Karpas-422 (cell line): ENCODE measurements at places on chromosomes 5 and 9. TPM values are rescaled to one million over a fixed set of nuclear protein-coding genes. Genes with fewer than 3 reads are reported as not detected.
A peak's percentile ranks its signal among the peaks of the same experiment; 100 is the strongest.

OTP gene
- total RNA-seq, result not detected in 2 replicates

TAF11L5 gene
- not detected in 2 replicates for total RNA-seq

CARTPT gene
- not detected in 2 replicates for total RNA-seq

- peaks cover 43% of the 10 kb centered on the region for H3K4me1 ChIP-seq
- H3K27me3 ChIP-seq, result no peaks in the 10 kb centered on the region
- no peaks in the 10 kb centered on the region for H3K36me3 ChIP-seq
- no peak overlapping the region for H3K27ac ChIP-seq
- H3K4me3 ChIP-seq, result no peak overlapping the region
Measured at GRCh38 chr9:2599896-2600295, 21.7 kb upstream of the VLDLR start.

GRCh38 chr5:163917747-163918146 is 412.3 kb downstream of the MAT2B start:
- no peak overlapping the region for H3K27ac ChIP-seq
- H3K4me1 ChIP-seq, result peaks cover 36% of the 10 kb centered on the region
- no peak overlapping the region for H3K4me3 ChIP-seq

- no peak overlapping the region for H3K27ac ChIP-seq
- H3K36me3 ChIP-seq, result no peaks in the 10 kb centered on the region
- no peak for DNase-seq
- no peaks in the 10 kb centered on the region for H3K27me3 ChIP-seq
- no peak overlapping the region for H3K4me3 ChIP-seq
- H3K4me1 ChIP-seq, result no peaks in the 10 kb centered on the region
Measured at GRCh38 chr9:137499858-137500661, 40.9 kb upstream of the NSMF start.

FOXD4L4 gene
- 0.14 and 0.41 TPM in 2 replicates for total RNA-seq

- no peaks in the 10 kb centered on the region for H3K4me1 ChIP-seq
- no peak overlapping the region for H3K27ac ChIP-seq
- no peak overlapping the region for H3K4me3 ChIP-seq
- no peaks in the 10 kb centered on the region for H3K36me3 ChIP-seq
- no peak for DNase-seq
Measured at GRCh38 chr5:81767938-81768337, 17.0 kb upstream of the SSBP2 start.

EQTN gene
- not detected in 2 replicates for total RNA-seq

GRCh38 chr5:179321206-179321987 is 23.9 kb downstream of the ADAMTS2 start:
- H3K27me3 ChIP-seq, result no peaks in the 10 kb centered on the region
- no peak overlapping the region for H3K4me3 ChIP-seq
- no peak overlapping the region for H3K27ac ChIP-seq
- H3K36me3 ChIP-seq, result no peaks in the 10 kb centered on the region
- no peak for DNase-seq

SPATA31A3 gene
- not detected in 2 replicates for total RNA-seq

GRCh38 chr9:33131790-33132772 is 35.1 kb downstream of the B4GALT1 start:
- no peaks in the 10 kb centered on the region for H3K27me3 ChIP-seq
- DNase-seq, result no peak
- H3K27ac ChIP-seq, result no peak overlapping the region
- H3K4me1 ChIP-seq, result no peaks in the 10 kb centered on the region
- H3K36me3 ChIP-seq, result no peaks in the 10 kb centered on the region

GRCh38 chr9:120256146-120256545 is 323.8 kb downstream of the CDK5RAP2 start:
- no peaks in the 10 kb centered on the region for H3K36me3 ChIP-seq
- no peak overlapping the region for H3K27ac ChIP-seq
- no peak overlapping the region for H3K4me3 ChIP-seq
- H3K27me3 ChIP-seq, result no peaks in the 10 kb centered on the region
- peaks cover 47% of the 10 kb centered on the region for H3K4me1 ChIP-seq

DNA sequence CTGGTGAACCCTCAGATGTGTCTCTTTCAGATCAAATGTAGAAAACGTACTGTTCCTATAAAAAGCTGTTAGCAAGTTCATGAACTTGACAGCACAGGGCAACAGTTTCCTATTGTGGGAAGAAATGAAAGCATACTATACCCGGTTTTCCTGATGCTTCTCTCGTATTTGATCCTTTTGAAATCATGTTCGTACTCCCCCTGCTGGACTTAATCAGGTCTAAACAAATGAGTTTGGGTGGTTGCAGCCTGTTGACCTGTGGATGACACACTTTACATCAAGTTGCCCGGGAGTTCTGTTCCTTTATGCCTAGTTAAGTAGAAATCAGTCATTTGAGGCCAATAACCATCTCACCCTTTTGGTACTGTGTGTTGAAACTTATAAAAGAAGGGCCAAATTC is 1992.3 kb downstream of the MAT2B start:
- H3K27ac ChIP-seq, result no peak overlapping the region
- H3K36me3 ChIP-seq, result no peaks in the 10 kb centered on the region
- no peaks in the 10 kb centered on the region for H3K27me3 ChIP-seq
- H3K4me3 ChIP-seq, result no peak overlapping the region
- peak; percentile 57 for DNase-seq
- H3K4me1 ChIP-seq, result no peaks in the 10 kb centered on the region

- H3K27ac ChIP-seq, result no peak overlapping the region
- H3K27me3 ChIP-seq, result no peaks in the 10 kb centered on the region
- no peak overlapping the region for H3K4me3 ChIP-seq
Measured at GRCh38 chr9:131856105-131856504, 116.2 kb upstream of the RAPGEF1 start.

DNA sequence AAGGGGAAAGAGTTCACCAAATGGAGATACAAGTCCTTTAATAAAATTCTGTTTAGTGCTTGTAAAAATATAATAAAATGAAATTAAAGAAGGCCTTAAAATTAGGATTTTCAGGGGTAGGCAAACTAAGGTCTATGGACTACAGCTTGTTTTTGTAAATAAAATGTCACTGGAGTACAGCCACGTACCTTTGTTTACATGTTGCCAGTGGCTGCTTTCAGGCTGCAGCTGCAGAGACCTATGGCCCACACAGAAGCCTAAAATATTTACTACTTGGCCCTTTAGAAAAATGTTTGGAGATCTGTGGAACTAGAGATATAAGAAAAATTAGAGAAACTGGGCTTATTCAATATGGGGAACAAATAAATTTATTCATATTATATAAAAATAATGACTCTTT is 122.8 kb downstream of the RPS23 start:
- H3K4me1 ChIP-seq, result peaks cover 18% of the 10 kb centered on the region
- no peaks in the 10 kb centered on the region for H3K27me3 ChIP-seq
- no peak for DNase-seq
- no peak overlapping the region for H3K27ac ChIP-seq
- no peaks in the 10 kb centered on the region for H3K36me3 ChIP-seq
- no peak overlapping the region for H3K4me3 ChIP-seq

- DNase-seq, result no peak
- 0 out of 2 replicates have a peak, but pooled peaks cover 2% of the 10 kb centered on the region for H3K27me3 ChIP-seq
- no peak overlapping the region for H3K4me3 ChIP-seq
- no peaks in the 10 kb centered on the region for H3K36me3 ChIP-seq
- H3K4me1 ChIP-seq, result peaks cover 6% of the 10 kb centered on the region
Measured at GRCh38 chr9:126144603-126145456, 181.8 kb upstream of the MVB12B start.

DNA sequence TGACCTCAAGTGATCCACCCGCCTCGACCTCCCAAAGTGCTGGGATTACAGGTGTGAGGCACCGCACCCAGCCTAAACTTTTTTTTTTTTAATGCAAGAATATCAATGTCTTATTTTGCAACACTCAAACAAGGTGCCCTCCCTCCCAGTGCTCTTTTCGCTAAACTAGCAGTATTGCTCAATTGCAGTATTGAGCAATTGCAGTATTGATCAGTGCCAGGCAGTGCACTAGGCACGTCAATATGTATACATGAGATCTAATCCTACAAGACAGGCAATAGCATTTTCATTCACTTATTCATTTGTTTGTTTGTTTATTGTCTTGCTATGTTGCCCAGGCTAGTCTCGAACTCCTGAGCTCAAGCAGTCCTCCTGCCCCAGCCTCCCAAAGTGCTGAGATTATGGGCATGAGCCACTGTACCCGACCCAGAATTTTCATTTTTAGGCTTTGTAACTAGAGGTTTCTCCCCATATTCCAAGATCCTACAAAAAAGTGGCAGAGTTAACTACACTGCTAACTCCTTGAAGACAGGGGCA is 94.5 kb downstream of the TTLL11 start:
- no peaks in the 10 kb centered on the region for H3K27me3 ChIP-seq
- no peak overlapping the region for H3K4me3 ChIP-seq
- H3K27ac ChIP-seq, result no peak overlapping the region
- no peaks in the 10 kb centered on the region for H3K36me3 ChIP-seq
- peaks cover 16% of the 10 kb centered on the region for H3K4me1 ChIP-seq
- no peak for DNase-seq

DNA sequence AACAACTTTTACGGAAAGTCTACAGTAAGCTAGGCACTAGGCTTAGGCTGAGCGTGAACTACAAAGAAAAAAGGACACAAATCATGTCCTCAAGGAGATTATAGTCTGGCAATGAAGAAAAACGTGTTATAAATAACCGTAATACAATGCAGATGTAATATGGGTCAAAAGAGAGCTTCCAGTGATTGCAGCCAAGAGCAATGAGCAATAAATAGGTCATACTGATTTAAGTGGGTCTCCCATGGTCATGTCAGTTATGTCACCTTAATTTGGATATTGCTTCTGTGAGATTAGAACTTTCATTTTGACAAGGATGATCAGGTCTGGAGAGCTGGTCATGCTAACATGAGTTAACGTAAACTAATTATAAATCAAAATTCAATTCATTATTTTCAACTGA is 158.6 kb upstream of the GNA14 start:
- no peak overlapping the region for H3K4me3 ChIP-seq
- no peaks in the 10 kb centered on the region for H3K36me3 ChIP-seq
- no peak overlapping the region for H3K27ac ChIP-seq
- H3K4me1 ChIP-seq, result no peaks in the 10 kb centered on the region
- 0 out of 2 replicates have a peak, but pooled peaks cover 4% of the 10 kb centered on the region for H3K27me3 ChIP-seq

DNA sequence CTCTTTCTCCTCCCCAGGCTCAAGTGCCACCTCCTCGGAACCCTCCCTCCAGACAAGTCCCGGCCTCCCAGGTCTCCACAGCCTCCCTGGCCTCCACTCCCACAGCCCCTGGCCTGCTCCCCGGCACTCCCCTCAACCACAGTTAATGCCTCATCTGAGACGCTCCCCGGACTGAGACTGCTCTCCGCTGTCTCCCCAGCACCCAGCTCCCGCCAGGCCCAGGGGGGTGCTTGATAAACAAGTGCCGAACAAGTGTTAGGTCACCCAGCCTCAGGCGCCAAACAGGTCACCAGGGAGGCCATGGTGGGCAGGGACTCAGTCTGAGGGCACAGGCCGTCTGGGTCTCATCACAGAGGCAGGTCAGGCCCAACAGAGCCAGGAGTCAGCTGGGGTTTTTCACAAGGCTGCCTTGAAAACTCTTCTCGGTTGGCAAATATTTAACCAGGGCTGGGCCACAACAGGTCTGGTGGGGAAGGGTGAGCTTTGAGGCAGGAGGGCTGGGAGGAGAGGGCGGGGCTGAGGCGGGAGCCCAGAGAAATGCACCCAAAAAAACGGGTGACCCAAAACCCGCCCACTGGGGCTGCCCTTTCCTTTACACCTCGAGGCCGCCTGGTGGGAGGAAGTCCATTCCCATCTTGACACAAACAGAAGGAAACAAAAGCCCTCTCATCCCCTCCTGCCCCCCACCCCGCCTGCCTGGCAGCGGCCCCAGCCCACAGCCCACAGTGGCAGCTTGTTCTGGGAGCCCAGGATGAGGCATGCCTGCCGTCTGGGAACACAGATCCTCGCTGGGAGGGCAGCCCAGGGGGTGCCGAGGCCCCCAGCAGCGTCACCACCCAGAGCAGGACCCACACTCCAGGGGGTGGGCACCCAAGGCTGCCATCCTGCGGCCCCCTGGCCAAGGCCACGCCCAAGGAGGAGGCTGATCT is 66.6 kb upstream of the STXBP1 start:
- H3K4me1 ChIP-seq, result no peaks in the 10 kb centered on the region
- no peaks in the 10 kb centered on the region for H3K27me3 ChIP-seq
- no peak overlapping the region for H3K4me3 ChIP-seq
- no peaks in the 10 kb centered on the region for H3K36me3 ChIP-seq
- H3K27ac ChIP-seq, result no peak overlapping the region

GRCh38 chr9:18534611-18535010 is 60.7 kb downstream of the ADAMTSL1 start:
- H3K4me3 ChIP-seq, result no peak overlapping the region
- no peak overlapping the region for H3K27ac ChIP-seq
- H3K27me3 ChIP-seq, result no peaks in the 10 kb centered on the region

- H3K27ac ChIP-seq, result no peak overlapping the region
- no peaks in the 10 kb centered on the region for H3K36me3 ChIP-seq
- no peak overlapping the region for H3K4me3 ChIP-seq
Measured at GRCh38 chr5:36495611-36496010, 110.8 kb upstream of the SLC1A3 start.

- no peak overlapping the region for H3K27ac ChIP-seq
- no peak for DNase-seq
- H3K4me1 ChIP-seq, result no peaks in the 10 kb centered on the region
- no peaks in the 10 kb centered on the region for H3K27me3 ChIP-seq
Measured at GRCh38 chr5:147661541-147661940, 121.0 kb downstream of the JAKMIP2 start.

GRCh38 chr9:137128862-137129455 is 10.0 kb upstream of the GRIN1 start:
- peak overlapping the region; percentile 88 for H3K27ac ChIP-seq
- H3K36me3 ChIP-seq, result no peaks in the 10 kb centered on the region
- DNase-seq, result peak; percentile 72
- no peaks in the 10 kb centered on the region for H3K27me3 ChIP-seq
- peaks cover 25% of the 10 kb centered on the region for H3K4me1 ChIP-seq
- H3K4me3 ChIP-seq, result peak overlapping the region; percentile 79

DNA sequence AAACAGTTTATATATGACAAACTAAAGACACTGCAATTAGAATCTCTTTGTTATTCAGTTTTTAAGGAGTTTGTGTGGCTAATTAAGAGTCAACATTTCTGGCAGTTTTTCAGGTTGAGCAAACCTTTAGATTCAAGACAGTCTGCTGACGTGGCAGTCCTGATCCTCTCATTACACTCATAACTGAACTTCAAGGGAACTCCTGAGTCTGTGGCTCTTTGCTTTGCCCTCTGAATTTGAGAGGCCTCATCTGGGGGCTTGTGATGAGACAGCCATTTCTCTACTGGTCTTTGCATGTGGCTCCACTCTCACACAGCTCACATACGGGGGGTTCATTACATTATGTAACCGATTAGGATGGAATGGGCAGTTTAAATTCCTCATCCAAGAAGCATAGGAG is 182.9 kb upstream of the MEF2C start:
- no peak overlapping the region for H3K4me3 ChIP-seq
- H3K27ac ChIP-seq, result no peak overlapping the region
- no peak for DNase-seq
- H3K4me1 ChIP-seq, result no peaks in the 10 kb centered on the region
- H3K36me3 ChIP-seq, result no peaks in the 10 kb centered on the region
- H3K27me3 ChIP-seq, result 0 out of 2 replicates have a peak, but pooled peaks cover 3% of the 10 kb centered on the region

SLC6A3 gene
- total RNA-seq, result not detected in 2 replicates

DNA sequence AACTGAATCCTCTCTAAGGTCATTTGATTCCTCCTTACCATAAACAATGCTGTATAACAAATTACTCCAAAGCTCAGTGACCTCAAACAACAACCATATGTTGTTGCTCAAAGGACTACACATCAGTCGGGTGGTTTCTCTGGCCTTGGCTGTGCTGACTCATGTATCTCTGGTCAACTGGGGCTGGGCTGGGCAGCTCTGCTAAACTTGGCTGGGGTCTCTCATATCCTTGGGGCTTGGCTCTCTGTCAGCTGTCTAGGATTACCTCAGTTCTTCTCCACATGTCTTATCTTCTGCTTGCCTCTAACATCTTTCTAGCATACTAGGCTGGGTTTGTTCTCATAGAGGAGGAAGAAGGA is 86.4 kb downstream of the GALNT10 start:
- H3K4me1 ChIP-seq, result no peaks in the 10 kb centered on the region
- H3K36me3 ChIP-seq, result no peaks in the 10 kb centered on the region
- no peak for DNase-seq
- H3K27ac ChIP-seq, result no peak overlapping the region
